ENCODE measurements at places on chromosomes 2 and 18.

DNA sequence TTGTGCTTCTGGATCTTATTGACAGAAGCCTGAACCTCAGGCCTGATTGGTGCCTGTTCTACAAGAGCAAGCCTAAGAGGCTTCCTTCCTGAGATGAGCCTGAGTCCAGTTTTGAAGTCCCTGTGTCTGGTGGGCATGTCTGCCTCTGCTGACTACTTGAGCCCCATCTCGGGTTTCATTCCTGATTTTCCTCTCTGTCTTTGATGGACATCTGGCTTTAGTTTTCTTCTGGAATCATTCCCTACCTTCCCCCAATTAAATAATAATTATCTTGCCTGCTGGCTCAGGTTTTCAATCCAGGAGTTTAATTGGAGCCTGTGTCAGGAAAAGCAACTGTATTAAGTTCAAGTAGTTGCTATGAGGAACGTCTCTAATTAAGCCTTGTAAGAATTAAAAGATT lies 135.5 kb upstream of the MC4R start:
- no peak for DNase-seq

DNA sequence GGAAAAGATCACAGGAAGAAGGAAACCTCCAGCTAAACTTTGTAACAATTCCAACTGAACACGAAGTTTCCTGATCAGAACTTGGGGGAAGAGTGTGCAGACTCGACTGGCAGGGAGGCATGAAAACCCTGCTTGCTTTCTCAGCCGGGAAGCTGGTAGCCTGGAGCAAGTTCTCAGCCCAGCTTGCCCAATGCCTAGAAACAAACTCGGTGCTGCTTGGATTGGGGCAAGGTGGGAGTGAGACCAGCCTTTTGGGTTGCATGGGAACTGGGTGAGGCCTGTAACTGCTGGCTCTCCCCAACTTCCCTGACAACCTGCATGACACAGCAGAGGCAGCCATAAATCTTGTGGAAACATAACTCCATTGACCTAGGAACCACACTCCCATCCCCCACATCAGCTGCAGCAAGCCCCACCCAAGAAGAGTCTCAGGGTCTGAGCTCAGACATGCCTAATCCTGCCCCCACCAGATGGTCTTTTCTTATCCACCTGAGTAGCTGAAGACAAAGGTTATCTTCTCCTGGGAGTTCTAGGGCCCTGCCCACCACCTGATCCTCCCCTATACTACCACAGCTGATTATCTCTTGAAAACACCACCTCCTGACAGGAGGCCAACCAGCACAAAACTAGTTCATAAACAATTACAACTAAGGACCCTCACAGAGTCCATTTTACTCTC lies 1859.7 kb upstream of the CELF4 start:
- DNase-seq, result no peak

- DNase-seq, result no peak
These were observed 361.2 kb downstream of the FSIP2 start for GRCh38 chr2:186099826-186100225.

- DNase-seq, result no peak
These were observed 32.7 kb downstream of the TNP1 start for GRCh38 chr2:216827073-216827720.

GRCh38 chr2:156023229-156023869 lies 309.2 kb downstream of the NR4A2 start:
- no peak for DNase-seq

GRCh38 chr2:15200581-15200980 lies 360.6 kb downstream of the NBAS start:
- DNase-seq, result no peak

DNA sequence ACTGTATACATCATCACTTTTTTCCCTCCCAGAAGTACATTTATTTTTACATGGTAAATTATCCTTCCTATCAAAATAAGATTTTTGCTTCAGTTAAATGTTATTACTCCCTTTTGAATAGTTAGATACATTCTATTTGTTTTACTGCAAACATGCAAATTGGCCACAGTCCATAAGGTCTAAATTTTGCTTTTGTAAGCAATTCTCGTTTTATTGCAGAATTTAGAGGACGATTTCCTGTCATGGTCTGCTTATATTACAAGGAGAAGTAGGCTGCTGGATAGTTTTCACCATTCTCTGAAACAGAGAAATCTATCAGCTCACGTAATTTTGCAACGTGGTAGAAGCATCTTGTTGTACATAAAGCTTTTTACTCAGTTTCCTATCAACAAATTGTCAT lies 1632.5 kb downstream of the LRP1B start:
- no peak for DNase-seq

DNA sequence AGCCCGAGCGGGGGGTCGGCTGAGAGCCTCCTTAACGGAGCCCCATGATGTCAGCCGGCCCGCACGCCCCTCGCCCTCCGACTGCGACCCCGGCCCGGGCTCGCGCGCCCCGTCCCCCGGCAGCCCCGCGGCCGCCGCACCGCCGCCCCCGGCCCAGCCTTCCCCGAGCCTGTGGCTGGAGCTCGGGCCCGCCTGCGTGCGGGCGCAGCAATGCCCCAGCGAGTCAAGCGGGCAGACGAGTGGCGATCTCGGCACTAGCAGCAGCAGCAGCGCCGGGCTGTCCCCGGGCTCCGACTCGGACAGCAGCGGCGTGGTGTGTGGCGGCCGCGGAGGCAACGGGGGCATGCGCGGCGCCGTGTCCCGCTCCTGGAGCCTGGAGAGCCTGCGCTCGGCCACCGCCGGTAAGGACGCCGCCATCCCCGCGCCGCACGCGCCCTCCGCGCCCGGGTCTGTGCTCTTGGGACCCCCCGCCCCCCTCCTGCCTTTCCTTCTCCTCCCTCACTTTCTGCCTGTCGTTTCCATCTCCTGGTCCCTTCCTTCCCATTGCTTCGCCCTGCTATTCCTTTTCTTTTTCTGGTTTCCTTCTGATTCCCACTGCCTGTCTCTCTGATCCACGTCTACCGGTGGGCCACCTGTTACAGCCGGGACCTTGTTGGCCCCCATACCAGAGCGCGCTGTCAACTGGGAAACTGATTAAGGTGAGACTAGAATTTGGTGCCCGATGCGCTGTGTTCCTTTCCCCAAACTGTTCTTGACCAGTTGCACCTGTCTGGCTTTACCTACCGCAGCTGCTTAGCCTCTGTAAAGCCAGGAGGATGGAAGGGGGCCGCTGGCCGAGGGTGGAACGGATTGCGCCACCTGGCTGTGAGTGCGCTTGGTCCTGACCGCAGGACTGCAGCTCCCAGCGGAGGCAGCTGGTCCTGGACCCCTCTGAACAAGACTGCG lies 127.4 kb downstream of the ARHGEF4 start:
- DNase-seq, result no peak

DNA sequence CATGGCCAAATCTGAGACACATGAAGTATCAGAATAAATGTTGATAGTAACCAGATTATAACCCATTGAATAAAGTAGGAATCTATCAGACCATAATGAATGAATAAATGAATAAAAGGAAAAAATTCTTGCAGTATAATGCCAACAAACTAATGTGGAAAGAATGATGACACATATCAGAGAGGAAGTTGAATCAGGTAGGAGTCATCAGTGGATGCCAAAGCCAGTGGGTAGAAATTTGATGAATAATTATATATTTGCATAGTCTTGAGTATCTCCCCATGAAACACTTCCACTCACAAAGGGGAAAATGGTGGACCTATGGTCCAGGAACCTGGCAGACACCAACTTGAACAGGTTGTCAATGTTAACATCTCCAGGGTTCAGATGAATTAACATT lies 68.6 kb downstream of the GALNT3 start:
- no peak for DNase-seq

DNA sequence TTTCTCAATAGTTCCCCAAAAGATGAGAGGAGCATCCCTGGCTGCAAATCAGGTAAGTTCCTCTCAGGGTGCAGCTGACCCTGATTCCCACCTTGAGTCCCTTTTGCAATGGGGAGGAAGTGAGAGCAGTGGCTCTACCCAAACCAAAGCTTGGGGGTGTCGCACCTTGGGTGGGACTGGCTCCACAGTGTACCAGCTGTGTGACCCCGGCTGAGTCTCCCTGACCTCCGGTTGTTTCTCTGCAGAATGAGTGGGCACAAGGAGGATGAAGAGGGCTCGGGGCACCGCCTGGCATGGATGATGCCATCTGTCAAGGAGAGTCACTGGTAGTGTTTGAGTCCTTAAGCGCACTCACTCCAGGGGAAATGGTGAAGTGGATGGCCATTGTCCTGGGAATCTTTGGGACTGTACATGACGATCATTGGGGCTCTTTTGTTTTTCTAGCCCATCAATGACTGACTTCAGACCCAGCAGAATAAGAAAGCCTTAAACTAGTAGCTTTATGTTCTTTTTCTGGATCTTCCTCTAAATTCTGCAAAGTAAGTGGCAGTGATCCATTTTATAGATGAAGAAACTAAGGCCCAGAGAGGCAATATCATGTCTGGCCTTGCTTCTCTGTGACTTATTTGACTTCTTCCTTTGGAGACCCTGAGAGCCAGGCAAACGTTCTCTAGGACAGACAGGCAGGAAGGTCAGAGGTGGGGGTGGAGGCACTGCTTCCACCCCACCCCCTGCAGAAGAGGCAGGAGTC lies 106.3 kb upstream of the ST3GAL5 start:
- DNase-seq, result no peak

Data from activated effector memory CD4-positive, alpha-beta T cell treated with Interleukin-2 at 50 U/mL for 16 hours (primary cell).